ENCODE measurements at places on chromosomes 5 and 9.

- peak; percentile 28 for DNase-seq
These were observed 157.8 kb downstream of the ARHGEF28 start for GRCh38 chr5:73783828-73784227.

- no peak for DNase-seq
These were observed 56.0 kb downstream of the ZNF510 start for GRCh38 chr9:96721731-96722429.

- DNase-seq, result peak; percentile 49
These were observed 207.8 kb upstream of the TARS1 start for GRCh38 chr5:33232731-33233505.

GRCh38 chr5:40879163-40879942 is 29.9 kb upstream of the C7 start:
- peak; percentile 25 for DNase-seq

- peak; percentile 22 for DNase-seq
These were observed 449.8 kb downstream of the ARHGEF28 start for GRCh38 chr5:74075501-74076484.

DNA sequence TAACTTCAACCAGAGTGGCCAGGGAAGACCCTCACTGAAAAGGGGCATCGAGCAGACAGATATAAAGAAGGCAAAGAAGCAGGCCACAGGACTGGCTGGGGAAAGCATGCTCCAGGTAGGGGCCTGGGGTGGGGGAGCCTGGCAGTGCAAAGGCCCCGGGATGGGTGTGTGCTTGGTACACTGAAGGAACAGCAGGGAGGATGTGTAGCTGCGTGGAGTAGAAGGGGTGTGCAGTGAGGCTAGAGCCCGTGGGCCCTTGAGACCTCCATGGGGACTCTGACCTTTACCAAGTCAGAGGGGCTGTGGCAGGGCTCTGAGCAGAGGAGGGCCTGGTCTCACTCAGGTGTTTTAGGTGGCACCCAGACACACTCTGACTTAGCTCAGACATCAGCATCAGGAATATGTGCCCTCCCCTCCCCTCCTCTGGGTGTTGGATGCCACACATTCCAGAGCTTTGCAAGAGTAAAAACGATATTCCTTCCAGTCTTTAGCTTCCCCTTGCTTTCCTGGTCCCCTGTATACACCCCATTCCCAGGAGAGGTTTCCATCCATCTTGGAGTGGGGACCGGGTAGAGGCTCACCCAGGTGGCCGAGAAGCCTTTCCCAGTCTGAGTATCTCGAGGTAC is 7.6 kb downstream of the TRIM7 start:
- DNase-seq, result no peak

DNA sequence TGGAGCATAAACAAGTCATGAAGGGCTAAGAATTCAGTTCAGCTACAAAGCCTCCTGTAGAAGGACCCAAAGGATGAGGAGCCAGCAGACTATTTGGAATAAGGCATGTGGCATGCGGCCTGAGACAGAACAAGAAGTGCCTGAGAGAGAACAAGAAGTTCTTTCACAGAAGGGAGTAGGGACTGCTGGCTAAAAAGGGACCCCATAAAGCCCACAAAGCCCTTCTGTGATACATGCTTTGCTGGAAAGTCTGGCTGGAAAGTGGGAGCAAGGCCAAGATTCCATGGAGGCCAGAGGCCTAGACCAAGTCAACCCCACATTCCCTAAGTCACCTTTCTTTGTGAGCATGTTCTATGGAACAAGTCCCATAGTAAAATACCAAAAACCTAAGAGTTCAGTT is 35.9 kb upstream of the UBAP2 start:
- no peak for DNase-seq

GRCh38 chr5:156922207-156922792 is 40.7 kb downstream of the TIMD4 start:
- DNase-seq, result no peak

- DNase-seq, result peak; percentile 97
These were observed 559.5 kb upstream of the KLF4 start for GRCh38 chr9:108049026-108049607.

GRCh38 chr5:63854076-63854475 is 108.2 kb downstream of the HTR1A start:
- no peak for DNase-seq

DNA sequence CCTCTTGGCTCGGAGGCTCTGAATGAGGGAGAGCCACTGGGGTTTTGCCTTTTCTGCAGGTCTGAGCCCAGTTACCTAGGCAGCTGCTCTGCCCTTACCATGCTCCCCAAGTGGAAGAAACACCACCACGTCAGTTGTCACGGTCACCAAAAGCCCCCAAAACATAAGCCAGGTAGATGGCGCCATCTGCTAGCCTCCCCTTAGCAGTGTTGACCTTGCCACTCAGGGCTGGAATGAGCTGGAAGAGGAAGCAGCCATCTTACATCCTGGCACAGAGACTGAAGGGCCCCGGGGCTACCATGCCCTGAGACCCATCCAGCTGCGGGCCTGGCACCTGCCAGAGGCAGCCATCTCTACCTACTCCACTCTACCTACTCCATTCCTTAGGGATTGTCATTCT is 7.4 kb downstream of the ZER1 start:
- no peak for DNase-seq

DNA sequence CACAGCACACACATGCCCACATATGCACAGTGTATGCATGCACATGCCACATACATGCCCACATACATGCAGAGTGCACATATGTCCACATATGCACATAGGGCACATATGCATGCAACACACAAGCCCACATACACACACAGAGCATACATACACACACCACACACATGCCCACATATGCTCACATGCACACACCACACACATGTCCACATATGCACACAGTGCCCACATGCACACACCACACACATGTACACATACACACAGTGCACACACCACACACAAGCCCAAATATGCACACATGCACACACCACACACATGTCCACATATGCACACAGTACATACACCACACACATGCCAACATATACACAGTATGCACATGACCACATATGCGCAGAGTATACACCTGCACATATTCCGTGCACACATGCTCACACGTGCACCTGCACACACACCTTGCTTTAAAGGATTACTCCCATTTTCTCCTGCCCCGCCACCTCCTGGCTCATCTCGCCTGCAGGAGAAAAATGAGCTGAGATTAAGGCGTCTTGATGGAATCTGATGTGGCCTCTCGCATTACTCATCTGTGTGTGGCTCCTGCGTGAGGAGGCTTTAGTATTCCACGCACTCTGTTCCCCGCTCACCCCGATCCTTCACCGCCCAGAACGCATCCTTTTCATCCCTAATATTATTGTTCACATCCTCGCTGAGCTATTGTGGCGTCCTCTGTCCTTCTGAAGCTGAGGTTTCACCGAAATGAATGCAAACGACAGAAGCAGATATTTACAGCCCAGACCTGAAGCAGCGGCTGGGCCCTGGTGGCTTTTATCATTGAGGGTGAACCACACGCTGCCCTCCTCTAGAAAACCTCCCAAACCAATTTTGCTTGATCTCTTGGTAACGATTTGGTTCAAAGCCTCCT is 182.7 kb downstream of the OLFM1 start:
- DNase-seq, result no peak

DNA sequence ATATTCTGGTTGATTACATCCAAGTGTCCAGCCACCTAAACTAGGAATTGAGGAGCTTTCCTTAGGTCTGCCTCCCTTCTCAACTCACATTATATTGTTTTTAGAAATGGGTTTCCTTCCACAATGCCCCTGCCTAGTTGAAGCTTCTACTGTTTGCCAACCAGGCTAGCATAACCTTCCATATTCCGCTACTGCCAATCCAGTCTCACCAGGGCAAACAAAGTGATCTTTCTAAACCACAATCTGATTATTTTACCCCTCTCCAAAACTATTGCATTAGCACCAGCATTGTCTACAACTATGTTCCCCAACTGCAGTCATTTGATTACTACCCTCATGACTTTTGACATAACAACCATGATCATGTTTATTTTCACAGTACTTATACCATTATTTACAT is 115.8 kb upstream of the RASEF start:
- DNase-seq, result no peak

GRCh38 chr9:133889584-133890301 is 102.4 kb downstream of the VAV2 start:
- peak; percentile 19 for DNase-seq
